ENCODE measurements at places on chromosomes 12 and 14.

DNA sequence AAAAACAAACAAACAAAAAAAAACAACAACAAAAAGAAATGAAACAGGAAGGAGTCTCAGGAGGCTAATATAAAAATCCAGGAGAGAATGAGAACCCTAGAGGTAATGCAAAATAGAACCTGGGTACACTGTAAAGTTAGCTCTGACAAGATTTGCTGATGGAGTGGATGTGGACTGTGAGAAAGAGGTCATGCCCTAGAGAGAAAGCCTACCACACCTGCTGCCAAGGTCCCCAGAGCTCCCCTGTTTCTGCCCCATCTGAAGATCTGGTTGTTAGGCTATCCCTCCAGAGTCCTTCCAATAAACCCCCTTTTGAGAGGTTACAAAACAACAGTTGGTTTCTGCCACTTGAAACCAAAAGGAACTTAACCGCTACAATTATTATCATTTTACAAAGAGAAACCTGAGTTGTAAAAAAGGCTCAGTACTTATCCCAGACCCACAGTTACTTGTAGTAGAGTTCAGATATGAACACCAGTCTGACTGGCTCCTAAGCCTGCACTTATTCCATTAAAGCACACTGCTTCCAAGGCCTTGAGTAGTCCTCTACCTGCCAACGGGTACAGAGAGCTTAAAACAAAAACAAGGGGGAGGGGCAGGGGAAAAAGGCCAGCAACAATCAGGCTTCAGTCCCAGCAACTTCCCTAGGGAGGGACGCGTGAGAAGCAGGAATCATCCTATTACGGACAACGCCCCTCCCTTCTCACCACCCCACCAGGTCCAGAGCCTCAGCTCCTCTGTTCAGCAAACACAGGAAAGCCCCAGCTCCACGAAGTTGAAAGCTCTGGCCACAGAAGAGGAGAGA is 27.7 kb downstream of the PPP1R13B start:
- no peak for DNase-seq

GRCh38 chr12:103933237-103933636 is 3.0 kb downstream of the HSP90B1 start:
- DNase-seq: no peak

DNA sequence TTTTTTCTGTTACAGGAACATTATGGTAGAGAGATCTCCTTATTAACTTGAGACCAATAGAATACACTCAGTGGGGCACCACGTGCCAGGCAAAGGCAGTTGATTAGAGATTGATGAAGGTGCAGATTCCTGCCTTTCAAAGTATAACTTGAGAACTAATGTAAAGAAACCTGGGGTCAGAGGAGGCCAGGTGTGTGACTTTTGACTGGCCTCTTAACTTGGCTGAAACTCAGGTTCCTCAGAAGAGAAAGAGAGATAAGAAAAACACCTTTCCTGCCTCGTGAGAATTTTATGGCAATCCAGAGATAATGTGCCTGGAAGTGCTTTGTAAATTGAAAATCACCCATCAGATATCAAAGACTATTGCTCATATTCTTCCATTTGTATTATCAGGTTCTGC is 110.7 kb upstream of the GZMB start:
- DNase-seq: no peak

DNA sequence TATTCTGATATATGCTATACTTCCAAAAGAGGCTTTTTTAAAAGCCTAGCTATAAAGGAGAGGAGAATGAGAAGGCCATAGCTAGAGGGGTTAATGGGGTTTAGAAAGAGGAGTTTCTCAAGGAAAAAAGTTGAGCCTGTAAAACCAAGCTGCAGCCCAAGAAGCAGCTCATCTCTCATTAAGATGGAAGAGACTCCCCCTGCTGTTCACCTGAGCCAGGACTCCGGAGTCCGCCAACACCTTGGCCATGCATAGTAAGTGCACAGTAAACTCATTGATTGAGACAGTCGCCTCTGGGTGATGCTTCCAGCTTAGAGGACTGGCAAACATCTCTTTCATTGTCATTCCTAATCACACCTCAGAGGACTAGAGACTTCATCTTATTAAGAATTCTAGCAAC is 46.2 kb downstream of the ANO2 start:
- no peak for DNase-seq

DNA sequence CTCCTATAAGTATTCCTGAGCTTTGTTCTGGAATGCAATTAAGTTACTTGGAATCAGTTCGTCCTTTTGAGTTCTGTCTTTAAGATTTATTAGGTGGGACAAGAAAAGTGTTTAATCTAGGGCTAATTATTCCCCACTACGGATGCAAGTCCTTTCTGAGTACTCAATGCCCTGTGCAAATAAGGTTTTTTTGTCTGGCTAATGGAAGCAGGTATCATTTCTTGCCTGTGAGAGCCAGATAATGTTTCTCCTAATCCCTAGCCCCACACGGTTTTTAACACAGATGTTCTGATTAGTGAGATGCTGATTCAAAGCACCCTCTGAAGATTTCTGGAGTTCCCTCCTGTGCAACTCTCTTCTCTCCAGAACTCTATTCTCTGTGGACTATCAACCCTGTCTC is 296.6 kb upstream of the PRICKLE1 start:
- no peak for DNase-seq

- DNase-seq: no peak
Observed at GRCh38 chr12:2680676-2681039, 114.1 kb upstream of the FKBP4 start.

GRCh38 chr12:50313256-50313931 is 30.1 kb upstream of the LIMA1 start:
- no peak for DNase-seq

DNA sequence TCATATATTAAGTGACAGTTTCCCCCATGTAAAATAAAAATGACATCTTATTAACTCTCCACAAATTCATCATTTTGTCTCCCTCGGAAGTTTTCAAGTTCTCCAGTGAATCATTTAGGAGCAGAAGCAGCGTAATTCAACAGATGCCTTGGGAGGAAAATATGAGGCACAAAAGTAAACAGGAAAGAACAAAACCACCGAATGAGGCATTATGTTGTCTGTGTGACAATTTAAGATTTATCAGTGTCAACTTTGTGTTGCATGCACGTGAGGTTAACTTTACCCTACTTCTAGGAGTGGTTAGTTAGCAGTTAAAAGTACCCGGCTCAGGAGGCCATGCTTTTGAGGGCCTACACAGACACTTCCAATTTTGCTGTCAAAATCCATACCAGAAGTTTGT is 258.6 kb downstream of the IPO8 start:
- DNase-seq: no peak

DNA sequence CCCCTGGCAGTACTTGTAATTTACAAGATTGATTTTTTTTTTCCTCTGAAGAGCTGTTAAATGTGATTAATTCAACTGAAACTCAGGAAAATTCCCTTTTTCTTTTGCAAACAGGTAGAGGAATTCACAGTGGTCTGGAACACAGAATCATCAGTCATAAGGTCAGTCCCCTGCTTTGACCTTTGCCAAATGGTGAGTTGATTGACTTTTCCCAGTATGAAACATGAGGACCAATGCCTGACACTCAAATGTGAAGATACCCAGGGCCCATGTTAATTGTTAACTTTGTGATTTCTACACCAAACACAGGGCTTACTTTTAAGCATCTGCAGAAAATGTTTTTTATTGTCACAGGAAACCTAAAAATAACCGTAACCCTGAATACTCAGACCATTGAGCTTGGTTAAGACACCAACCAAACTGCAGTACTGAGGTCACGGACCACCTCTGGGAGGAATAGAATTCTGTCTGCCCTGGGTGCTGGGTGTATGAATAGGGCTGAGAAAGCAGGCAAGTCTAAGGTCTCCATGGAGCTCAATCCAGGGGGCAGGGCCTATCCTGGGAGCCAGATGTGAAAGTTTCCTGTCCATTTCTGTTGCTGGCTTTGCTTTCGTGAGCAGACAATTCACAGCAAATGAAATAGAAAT is 192.4 kb downstream of the TMX1 start:
- DNase-seq: no peak

DNA sequence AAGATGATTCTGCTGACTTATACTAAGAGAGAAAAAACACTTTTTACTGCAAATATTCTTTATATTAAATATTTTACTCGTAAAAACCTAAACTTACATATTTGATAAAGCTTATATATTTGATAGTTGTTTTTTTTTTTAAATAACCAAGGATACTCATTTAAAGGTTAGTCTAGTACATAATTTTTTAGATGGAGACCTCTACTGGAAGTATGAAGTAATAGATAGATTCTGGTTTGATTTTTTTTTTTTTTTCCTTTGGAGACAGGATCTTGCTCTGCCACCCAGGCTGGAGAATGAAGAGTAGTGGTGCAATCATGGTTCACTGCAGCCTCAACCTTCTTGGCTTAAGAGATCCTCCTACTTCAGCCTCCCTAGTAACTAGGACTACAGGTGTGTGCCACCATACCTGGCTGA is 16.4 kb downstream of the ARID2 start:
- DNase-seq: no peak

GRCh38 chr12:88693837-88694445 is 113.7 kb upstream of the KITLG start:
- DNase-seq: no peak

DNA sequence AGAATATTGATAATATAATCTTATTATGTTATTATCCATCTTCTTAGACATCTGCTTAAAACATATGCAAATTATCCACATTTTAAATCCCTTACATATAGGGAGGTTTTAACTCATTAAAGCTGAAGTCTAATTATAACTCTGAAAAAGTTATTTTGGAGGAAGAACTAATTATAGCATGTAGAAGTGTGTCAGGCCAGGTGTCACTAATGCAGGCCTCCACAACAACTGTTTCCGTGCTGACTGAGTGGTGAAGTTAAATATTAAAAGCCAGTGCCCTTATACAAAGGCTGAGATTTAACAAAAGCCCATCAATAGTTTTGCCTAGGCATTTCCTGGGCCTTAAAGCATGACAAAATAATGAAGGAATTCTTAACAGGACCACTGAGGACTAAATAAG is 157.4 kb downstream of the LRRK2 start:
- no peak for DNase-seq

DNA sequence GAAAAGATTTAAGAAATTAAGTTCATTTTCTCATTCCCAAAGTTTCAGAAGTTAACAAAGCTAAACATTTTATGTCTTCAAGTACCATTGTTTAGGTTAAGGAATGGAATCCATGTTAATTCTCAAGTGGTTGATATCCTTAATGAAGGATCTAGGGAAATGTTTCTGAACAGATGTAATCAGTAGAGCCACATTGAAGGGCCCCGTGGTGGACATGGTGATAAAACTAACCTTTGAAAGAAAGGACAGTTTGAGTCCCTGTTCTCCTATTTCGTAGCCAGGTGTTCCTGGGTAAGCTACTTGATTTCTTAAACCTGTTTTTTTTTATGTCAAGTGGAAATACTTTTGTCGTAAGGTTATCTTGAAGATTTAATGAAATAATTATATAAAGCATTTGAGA is 4.6 kb downstream of the PPM1A start:
- no peak for DNase-seq

DNA sequence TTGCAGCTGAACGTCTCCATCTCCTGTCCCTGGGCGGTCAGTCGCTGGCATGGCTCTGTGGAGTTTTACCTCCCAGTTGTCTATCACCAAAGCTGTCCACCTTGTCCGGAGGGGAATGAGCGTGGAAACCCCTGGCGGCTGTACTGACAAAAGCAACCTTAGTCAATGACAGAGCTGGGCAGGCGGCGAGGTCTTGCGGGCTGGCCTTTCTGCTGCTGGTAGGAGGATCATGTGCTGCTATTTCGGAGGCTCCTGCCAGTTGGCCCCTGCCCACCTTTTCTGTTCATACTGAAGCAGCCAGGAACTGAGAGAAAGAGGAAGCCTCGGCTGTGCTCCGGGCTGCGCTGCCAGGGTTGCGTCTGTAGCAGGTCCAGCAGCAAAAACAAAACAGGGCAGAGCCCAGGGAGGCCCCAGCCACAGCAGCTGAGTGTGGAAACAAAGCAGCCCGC is 57.7 kb downstream of the HMGA2 start:
- no peak for DNase-seq

DNA sequence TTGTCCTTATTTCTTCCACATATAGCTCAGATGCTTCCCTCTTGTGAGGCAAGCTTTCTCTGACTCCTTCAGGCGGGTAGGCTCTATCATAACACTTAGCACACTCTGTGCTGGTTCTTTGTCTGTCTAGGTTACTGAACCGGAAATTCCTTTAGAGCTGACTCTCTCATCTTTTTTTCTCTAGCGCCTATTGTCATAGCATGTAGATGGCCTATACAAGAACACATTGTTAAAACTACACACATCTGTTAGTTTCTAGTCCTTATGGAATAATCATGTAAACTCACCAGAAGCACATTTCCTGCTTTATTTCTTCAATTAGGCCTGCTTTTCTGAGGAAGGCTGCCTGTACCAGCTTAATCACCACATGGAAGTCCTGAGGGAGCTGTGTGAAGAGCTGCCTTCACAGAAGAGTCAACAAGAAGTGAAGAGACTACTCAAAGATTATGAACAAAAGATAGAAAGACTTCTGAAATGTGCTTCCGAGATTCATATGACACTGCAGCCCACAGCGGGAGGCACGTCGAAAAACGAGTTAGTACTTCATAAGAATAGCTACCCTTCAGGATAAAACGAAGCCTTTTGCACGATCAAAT is 143.9 kb downstream of the SYNE2 start:
- no peak for DNase-seq

GRCh38 chr12:59867689-59868088 is 271.9 kb downstream of the SLC16A7 start:
- no peak for DNase-seq

GRCh38 chr12:103011974-103012763 is 54.7 kb downstream of the ASCL1 start:
- no peak for DNase-seq

GRCh38 chr14:30656190-30656632 is 34.1 kb downstream of the SCFD1 start:
- no peak for DNase-seq

DNA sequence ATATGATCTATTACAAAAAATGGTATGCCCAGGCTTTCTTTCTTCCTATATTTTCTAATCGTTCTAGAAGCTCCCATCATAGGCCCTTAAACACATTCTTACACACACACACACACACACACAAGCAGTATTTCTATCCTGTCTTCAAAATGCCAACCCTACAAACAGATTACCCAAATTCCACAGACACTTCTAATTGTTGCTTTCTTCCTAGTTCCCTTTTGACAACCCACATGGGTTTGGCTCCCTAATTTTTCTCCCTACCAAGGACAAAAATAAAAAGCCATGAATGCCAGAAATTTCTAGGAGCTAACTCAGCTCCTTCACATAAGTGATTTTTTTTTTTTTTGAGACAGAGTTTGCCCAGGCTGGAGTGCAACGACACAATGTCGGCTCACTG is 60.3 kb upstream of the NTF3 start:
- DNase-seq: no peak

DNA sequence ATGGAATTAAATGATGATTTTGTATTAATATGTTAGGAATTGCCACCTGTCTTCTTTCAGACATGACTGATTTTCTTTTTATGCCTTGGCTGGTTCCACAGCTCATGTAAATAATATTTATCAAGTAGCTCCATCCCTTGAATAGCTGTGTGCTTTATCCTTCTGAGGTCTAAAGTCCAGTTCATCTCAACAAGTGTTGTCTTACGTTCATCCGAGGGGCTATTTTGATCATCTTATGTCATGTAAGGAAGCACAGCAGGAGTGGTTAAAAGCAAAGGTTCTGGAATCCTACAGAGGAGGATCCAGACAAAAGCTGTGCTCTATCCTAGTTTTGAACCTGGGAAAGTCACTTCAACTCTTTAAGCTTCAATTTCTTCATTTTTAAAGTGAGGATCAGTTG is 123.7 kb upstream of the ATP2B1 start:
- no peak for DNase-seq

GRCh38 chr12:15522574-15523187 is 200.4 kb downstream of the PTPRO start:
- no peak for DNase-seq

- no peak for DNase-seq
Observed at GRCh38 chr14:32710731-32711680, 227.7 kb upstream of the NPAS3 start.

GRCh38 chr12:51381226-51382079 is 9.8 kb downstream of the GALNT6 start:
- no peak for DNase-seq

All from activated CD8-positive, alpha-beta memory T cell treated with anti-CD3 and anti-CD28 coated beads for 1 hour (primary cell).